ENCODE measurements at places on chromosomes 7 and 10.
A peak's percentile ranks its signal among the peaks of the same experiment; 100 is the strongest.

GRCh38 chr7:55107946-55108345 is 89.1 kb downstream of the EGFR start:
- peak; percentile 65 for DNase-seq

- DNase-seq, result no peak
Measured at GRCh38 chr10:61751599-61751998, 88.9 kb downstream of the CABCOCO1 start.

GRCh38 chr10:130550952-130551674 is 414.9 kb downstream of the GLRX3 start:
- DNase-seq, result no peak

DNA sequence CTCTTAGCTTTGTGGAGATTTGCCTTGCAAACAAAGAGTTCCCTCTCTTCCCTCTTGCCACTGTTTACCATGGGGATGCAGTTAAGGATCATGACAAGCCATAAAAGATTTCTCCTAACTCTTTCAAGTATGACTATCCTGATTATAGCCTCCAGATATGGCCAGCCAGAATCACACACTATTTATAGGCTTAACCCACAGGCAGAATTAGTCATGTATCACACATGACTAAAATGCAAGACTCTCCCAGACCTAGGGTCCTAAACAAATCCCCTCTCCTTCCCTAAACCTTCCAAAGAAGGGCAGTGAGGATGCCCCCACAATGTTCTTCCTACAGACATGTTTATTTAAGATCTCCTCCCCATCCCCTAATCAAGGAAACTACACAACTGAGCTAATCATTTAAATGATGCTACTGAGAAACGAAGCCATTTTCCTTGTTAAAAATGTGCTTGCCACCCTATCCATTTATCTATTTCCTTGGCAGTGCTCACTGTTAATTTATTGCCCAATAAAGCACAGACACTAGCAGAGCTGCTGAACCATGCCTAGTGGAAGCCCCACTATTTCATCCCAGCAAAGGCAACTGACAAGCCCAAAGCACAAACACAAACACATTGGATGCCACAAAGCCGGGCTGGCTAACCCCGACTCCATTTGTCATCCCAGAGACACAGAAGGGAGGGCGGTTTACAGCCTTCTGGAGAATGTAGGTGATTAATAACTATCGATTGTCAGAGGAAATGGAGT is 363.4 kb downstream of the KCNMA1 start:
- peak; percentile 93 for DNase-seq

GRCh38 chr7:135232087-135232486 is 1.6 kb upstream of the STRA8 start:
- DNase-seq, result no peak

DNA sequence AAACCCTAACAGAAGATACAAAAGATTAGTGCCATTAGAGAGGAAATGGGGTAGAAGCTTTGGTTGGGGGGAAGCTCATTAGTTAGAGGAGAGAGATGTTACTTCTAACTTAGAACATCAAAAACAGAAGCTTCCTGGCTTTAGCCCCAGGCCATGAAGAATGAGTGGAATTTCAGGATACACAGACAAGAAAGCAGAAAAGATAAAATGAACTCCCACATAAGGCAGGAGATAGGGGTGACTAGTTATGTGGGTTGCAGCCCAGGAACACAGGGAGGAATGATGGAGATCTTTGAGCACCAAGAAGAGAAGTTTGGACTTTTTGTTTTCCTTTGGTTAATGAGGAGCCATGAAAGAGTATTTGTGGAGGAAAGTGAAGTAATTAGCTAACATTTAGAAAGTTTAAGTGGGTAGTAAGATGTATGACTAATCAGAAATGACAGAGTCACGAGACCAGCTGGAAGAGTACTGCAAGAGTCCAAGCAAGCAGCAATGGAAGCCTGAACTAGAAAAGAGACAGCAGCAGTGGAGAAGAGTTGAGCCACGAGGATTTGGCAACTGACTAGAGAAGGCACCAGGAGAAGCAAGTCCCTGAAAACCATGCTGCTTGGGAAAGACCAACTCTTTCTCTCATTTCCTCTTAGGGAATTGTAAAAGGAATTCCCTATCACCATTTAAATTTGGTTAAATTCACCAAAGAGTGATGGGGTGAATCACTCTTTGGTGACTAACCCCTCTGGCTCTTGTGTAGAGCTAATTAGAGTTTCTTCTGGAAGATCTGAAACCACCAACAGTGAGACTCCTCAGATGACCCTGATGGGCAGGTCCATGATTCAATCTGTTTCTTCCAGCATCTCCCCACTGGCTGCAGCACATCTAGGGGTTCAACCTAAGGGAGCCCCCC is 131.9 kb downstream of the KCNMA1 start:
- peak; percentile 97 for DNase-seq

DNA sequence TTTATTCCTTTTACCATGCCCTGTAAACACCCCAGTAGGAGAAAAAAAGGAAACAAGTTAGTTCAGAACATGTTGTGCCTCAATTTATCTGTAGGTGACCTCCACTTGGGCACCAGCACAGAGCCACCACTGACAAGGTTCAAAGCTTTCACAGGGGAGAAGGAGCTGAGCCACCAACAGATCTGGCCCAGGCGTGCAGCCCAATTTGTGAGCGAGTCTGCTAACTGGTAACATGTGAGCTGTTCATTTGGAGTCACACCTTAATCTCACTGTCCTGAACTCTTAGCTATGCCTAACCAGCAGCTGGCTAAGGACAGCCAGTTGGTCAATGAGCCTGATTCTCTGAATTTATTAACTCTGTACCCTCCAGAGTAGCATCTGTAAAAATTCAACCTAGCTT is 78.4 kb upstream of the CAMK2B start:
- DNase-seq, result no peak

DNA sequence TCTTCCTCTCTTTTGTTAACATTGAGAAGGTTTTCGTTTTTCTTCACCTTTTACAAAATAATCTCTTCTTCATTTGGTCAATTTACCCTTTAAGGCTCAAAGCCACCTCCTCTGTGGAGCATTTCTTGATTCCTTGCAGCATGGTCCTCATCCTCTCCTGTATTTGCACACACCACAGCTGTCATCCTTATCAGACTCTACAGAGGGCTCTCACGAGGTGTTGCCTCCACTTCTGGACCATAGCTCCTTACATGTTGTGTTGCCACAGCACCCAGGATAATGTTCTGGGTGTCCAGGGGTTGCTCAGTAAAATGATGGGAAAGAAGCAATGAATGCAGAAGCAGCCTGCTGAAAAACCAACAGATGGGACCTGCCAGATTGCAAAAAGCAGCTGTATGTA is 192.8 kb downstream of the SH2D4B start:
- DNase-seq, result no peak

DNA sequence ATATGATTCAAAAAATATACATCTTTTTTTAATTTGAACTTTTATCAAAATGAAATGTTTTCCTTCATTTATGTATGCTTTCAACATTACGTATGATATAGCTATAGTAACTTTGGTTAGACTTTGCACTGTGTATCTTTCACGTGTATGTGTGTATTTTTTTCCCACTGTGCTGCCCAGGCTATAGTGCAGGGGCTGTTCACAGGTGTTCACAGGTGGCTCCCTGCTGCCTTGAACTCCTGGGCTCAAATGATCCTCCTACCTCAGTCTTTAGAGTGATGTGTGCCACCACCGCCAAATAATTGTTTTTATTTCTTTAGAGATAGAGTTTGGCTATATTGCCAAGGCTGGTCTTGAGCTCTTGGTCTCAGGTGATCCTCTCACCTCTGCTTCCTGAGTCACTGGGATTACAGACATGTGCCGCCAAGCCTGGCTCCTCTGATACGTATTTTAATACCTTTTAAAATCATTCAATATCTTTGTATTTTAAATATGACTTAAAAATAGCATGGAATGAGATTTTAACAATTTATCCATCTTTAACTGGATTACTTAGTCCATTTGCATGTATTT is 29.0 kb downstream of the FANK1 start:
- DNase-seq, result no peak

DNA sequence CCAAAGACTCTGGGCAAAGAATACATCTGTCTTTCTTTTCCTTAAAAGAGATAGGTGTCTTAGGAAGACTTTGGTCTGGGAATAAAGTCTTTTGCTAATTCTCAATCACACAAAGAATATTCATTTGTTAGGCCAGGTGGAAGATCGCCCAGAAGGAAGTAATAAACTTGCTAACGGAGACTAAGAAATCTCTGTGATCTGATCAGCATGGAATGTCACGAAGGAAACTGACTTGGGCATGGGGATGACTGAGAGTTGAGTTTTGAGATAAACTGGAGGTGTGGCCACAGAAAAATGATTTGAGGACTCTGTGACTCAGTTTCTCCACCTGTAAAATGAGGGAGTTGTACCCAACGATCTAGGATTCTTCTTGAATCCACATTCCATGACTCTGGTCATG is 161.1 kb upstream of the SVIL start:
- DNase-seq, result peak; percentile 62

- DNase-seq, result no peak
Measured at GRCh38 chr7:489876-490275, 29.8 kb downstream of the PDGFA start.

DNA sequence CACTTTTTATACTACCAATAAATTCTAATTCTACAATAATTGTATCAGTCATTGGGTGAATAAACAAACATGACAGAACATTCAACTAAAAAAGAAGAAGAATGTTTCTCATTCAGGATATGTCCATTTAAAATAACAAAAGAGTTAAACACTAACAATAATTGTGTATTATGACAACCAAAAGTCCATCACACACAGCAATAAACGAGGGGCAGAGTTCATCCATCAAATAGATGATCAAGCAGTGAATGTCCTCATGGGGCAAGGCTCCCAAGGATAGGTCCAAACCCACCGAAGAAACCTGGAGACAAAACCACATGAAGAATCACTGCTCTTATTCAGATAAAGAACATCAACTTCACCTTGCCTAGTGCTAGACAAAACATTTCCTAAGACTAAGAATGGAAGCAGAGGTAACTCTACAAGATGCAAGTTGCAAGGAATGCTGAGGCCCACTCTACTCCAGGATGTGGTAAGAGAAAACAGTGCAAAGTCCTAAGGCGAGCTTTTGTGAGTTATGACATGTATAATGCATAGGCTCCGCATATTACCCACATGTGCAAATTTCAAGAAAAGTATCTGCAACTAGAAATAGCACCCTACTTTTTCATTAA is 115.1 kb downstream of the PARD3 start:
- DNase-seq, result peak; percentile 22

DNA sequence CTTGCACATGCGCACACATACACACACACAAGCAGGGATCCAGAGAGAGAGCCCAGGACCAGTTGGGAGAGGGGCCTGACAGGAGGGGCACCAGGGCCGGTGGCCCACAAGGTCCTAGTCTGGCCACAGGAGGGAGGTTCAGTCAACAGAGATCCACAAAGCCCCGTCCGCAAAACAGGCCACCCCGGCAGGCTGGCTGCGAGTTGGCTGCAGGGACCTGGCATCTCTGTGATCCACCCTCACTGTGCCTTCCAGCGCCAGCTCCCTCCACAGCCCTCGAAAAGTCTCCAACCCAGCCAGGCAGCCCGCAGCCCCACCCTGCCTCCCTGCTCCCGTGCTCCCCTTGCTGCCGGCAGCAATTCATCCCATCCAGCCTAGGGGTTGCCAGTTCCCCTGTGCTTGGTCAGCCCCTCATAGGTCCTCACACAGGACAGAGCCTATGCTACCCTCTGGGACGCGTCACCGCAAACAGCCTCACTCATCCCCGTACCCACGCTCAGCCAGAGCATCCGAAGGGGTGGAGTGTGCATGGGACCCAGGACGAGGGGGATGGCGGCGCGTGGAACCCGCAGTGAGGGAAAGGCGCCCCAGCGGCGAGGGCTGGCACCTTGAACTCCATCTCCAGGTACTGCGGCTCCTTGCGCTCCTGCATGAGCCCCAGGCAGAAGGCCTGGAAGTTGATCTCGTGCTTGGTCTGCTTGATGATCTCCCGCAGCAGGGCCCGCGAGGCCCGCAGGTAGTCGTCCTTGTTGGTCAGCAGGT is 7.5 kb downstream of the INTS1 start:
- DNase-seq, result no peak

GRCh38 chr7:122425731-122426130 is 121.2 kb upstream of the FEZF1 start:
- DNase-seq, result no peak

GRCh38 chr10:4456279-4456678 is 369.7 kb upstream of the AKR1E2 start:
- DNase-seq, result no peak

DNA sequence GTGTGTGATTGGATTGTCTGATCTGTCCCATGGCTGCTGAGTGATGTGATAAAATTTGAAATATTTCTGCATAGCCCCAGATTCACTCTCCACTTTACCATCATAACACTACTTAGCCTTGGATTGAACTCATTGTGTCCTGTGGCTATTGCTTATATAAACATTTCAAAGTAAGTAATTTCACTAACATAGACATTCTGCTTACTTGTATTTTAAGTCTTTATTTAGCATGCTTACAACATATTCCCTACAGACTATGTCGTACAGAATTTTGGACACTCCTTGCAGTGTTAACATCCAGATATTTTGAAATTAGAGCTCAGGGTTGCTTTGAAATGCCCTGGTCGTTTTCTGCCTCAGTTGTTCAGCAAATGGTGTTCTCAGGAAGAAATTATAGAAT is 117.6 kb downstream of the LRRC4 start:
- DNase-seq, result no peak

DNA sequence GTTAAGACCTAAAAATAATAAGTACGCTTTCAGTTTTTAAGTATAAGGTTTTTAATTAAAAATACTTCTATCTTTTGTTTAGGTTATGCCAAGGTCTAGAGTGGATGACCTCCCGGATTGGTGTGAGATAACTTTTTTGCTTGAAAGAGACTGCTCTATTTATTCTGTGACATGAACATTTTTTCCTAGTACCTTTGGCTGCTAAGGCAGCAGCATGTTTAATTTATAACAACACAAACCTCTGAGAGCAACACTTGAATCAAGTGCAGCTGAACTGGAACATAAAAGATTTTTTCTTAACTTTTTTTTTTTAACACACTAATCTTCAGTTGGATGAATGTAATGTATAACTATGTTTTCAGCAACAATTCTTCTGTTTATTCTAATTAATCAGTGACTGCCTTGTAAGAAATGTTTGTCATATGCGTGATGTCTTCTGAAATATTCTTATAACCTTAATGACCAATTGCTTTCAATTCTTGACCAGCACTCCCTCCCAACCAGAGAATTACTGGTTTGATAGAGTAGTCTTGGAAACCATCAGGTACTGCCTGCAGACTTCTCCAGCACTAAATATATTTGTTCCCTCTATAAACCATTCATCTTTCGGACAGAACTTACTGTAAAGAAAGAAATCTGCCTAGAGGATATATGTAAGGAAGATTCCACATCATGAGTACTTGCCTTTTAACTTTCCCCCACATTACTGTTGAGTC is 16.0 kb downstream of the ARL5B start:
- no peak for DNase-seq

GRCh38 chr10:124717911-124718741 is 26.1 kb downstream of the FAM53B start:
- peak; percentile 29 for DNase-seq

Measured in ELR (cell line).